MV-4-11 (cell line): ENCODE measurements at places on chromosomes 12 and 14.
A peak's percentile ranks its signal among the peaks of the same experiment; 100 is the strongest.

DNA sequence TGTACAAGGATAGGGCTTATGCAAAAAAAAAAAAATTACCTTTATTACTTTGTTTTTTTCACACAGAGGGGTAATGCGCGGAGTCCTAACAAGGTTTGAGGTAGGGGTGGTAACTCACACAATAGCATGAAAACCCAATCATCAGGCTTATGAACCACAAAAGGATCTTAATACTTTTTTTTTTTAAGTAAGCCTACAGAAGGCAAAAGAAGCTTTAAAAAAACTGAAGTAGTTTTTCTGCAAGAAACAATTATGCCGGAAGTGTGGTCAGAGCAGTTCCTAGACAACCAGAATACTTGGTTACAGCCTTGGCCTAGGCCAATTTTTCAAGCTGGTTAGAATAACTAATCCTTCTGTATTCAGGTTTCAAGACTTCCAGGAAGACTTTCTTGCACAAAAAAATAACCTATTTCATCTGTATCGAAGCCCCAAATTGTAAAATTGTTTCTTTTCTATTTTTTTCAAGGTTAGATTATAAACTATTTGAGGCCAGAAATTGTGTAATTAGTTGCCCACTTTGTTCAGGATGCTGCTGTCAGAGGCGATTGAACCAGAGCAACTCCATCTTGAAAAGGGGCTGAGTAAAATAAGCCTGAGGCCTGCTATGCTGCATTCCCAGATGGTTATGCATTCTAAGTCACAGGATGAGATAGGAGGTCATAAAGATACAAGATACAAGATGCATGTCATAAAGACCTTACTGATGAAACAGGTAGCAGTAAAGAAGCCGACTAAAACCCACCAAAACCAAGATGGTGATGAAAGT lies 1.8 kb upstream of the GNS start:
- DNase-seq: peak; percentile 85

- no peak for DNase-seq
Measured at GRCh38 chr14:83975841-83976770, 1553.8 kb upstream of the FLRT2 start.

- no peak for DNase-seq
Measured at GRCh38 chr14:101008196-101008595, 104.7 kb upstream of the RTL1 start.

- peak; percentile 99 for DNase-seq
Measured at GRCh38 chr14:50038398-50039119, 77.8 kb downstream of the VCPKMT start.

- no peak for DNase-seq
Measured at GRCh38 chr12:78375461-78375860, 489.1 kb upstream of the SYT1 start.

GRCh38 chr12:50018968-50019367 lies 6.3 kb downstream of the RACGAP1 start:
- DNase-seq: no peak

- no peak for DNase-seq
Measured at GRCh38 chr12:49813131-49813530, 15.1 kb downstream of the NCKAP5L start.

- no peak for DNase-seq
Measured at GRCh38 chr12:97464385-97465321, 2.0 kb downstream of the RMST start.

- no peak for DNase-seq
Measured at GRCh38 chr14:87696485-87696884, 296.5 kb downstream of the GALC start.

- DNase-seq: no peak
Measured at GRCh38 chr12:119139448-119139847, 39.3 kb upstream of the HSPB8 start.

DNA sequence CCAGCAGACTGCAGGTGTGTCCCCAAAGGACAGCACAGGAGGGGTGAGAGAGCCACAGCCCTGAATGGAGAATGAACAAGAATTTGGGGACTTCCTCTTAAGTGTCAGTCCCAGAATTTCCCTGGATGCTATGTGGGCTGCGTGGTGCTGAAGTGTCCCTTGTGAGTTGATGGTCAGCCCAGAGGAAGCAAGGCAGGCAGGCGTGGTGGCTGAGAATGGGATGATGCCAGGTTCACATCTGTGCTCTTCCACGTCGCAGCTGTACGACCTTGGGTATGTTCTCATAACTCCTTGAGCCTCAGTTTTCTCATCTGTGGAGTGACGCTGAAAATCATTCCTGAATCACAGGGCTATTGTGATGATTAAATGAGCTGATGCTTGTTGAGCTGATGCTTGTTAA lies 62.1 kb upstream of the GPATCH2L start:
- DNase-seq: no peak

DNA sequence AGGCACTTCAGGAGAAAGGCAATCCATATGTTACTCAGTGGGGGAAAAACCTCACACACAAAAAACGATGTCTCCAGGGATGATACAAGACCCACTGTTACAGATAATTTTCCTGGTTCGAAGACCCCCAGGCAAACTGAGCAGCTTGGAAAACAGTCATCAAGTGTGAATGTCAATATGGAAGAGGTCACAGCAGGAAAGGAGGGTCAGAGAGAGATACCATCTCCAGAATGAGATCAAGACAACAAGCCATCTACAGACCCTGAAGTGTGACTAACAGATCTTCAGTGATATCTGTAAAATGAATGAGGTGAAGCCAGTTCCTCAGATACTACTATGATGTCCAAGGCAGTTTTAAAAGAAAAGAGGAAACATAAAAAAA lies 28.6 kb downstream of the GNS start:
- peak; percentile 44 for DNase-seq

DNA sequence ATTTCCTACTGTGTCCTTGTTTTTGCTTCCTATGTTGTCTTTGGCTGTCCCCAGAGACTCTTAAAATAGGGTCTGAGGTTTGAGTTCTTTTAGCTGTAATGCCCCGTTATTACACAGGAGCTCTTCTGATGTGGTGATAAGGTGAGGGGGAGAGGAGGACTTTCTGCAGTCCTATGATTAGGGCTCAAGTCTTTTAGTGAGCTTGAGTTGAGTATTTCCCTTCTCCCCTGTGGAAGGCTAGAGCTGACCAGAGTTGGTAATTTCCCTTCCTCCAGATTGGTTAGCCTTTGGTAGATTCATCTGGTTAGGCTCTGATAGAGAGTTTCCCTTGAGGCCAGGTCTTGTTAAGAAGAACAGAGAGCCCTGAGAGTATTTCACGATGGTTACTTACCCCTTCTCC lies 4.3 kb upstream of the HIF1A start:
- DNase-seq: no peak

DNA sequence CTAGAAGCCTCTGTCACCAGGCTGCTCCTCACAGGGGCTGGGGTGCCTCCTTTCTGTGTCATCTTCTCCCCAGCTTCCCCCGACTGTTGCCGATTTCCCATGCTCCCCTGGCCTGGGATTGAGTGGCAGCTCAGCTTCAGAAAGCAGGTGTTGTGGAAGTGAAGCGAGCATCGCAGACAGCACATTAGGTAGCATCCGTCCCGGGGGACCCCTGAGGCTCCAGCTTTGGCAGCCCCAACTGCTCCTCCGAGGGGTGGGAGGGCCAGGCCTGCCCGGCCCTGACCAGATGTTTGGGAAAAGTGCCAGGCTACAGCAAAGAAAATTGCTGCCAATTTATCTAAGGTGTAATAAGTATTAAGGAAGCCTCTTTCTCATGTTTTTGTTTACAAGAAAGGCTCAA lies 1045.6 kb downstream of the BCL11B start:
- no peak for DNase-seq

- no peak for DNase-seq
Measured at GRCh38 chr14:43356979-43357545, 1150.0 kb downstream of the FSCB start.

DNA sequence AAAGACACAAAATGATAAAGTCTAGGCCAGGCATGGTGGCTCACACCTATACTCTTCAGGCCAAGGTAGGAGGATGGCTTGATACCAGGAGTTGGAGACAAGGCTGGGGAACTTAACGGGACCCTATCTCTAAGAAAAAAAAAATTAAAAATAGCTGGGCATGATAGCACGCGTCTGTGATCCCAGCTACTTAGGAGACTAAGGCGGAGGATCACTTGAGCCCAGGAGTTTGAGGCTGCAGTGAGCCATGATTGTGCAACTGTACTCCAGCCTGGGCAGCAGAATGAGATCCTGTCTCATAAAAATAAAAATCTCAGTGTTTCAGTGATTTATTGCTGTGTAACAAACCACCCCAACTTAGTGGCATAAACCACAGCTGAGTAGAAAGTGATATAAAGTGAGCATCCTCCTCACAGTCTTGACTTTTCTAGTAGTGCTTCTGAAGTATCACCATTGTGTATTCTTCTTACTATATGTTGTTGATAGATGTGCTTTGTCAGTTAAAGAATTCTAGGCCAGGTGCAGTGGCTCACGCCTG lies 10.6 kb upstream of the ATF1 start:
- peak; percentile 34 for DNase-seq

DNA sequence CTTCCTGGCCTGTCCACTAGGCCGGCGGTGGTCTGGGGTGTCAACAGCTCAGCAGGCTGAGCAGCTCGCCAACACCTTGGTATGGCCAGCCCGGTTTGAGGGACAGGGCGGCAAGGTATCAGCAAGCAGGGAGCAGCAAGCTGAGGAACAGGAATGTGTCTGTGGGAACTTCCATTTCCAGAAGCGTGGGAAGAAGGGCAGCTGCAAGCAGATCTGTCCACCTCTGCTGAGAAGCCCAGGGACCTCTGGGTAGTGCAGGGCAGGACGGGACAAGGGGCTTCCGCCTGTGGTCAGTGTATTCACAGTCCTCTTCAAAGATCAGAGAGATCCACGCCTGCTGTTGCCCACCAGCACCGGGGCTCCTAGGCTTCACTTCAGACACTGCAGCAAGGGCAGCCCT lies 36.0 kb downstream of the ACTN1 start:
- DNase-seq: no peak
